Urinary bladder (tissue), 4 donors: ENCODE measurements at places on chromosomes 12 and 14. TPM values are rescaled to one million over a fixed set of nuclear protein-coding genes. Genes with fewer than 3 reads are reported as not detected.

DNA sequence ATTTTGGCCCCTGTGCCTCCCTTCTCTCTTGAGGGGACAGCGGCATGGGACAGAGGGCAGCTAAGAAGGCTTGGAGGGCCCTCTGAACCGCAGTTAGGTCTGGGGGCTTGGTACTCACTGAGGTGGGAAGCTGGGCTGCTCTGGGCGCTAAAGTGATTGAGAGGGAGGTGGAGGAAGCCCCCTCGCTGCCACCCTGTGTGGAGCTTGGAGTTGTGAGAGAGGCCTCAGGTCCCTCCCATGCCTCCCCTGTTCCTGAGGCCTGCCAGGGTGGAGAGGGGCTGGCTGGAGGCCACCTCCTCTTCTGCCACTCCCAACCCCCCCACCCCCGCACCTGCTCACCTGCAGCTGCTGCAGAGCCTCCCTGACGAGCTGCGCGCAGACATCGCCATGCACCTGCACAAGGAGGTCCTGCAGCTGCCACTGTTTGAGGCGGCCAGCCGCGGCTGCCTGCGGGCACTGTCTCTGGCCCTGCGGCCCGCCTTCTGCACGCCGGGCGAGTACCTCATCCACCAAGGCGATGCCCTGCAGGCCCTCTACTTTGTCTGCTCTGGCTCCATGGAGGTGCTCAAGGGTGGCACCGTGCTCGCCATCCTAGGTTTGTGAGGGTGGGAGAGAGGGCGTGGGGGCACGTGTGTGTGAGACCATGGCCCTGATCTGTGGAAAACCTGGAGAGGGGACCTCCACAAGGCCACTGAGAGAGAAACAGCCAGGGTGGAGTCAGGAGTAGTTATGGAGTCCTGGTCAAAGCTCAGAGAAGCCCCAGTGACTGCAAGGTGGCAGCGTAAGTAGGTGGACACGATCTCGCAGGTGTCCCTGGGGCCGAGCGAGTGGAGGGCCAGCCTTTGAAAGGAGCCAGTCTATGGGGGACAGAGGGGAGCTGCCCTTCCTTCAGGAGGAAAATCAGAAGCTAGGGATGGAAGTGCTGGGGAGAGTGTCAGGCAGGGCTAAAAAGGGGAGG, 11.2 kb downstream of the KCNH3 start:
- DNase-seq, result no peak

GRCh38 chr12:104691721-104692556, 235.2 kb downstream of the CHST11 start:
- DNase-seq, result no peak

The TAS2R8 gene
- 0.58 TPM for total RNA-seq

GRCh38 chr12:97275256-97275655, 187.3 kb upstream of the RMST start:
- no peak for DNase-seq

DNA sequence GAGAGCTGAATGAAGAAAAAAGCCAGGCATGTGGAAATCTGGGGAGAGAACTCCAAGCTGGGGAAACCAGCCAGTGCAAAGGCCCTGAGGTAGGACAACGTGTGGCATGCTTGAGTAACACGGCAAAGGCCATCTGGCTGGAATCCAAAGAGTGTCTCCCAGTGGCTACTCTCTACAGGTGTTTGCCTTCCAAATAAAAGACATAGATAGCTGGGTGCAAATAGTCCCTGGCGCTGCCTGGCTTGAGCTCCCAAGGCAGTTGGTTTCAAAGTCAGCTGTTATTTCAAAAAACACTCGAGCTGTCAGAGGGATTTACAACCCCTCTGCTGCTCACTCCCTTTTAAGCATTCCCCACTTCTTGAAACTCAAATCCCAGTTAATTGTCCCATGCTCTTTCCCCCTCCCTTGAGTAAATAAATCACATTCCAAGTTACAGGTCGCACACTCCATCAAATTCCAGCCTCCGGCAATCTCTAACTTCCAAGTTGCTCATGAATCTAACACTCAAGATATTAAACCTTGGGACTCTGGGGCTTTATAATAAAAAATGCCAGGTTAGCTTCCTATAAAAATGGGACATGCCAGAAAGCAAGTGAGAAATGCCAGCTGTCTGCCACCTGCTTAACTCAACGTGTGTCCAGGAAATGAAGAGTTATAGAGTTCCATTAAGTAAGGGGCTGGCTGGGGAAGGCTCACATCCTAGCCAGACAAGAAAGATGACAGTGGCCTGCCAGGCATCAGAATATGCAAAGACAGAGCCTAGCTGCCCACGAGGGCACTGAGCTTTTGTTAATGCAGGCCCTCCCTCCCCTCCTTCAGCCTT, 133.6 kb upstream of the NOS1 start:
- no peak for DNase-seq

DNA sequence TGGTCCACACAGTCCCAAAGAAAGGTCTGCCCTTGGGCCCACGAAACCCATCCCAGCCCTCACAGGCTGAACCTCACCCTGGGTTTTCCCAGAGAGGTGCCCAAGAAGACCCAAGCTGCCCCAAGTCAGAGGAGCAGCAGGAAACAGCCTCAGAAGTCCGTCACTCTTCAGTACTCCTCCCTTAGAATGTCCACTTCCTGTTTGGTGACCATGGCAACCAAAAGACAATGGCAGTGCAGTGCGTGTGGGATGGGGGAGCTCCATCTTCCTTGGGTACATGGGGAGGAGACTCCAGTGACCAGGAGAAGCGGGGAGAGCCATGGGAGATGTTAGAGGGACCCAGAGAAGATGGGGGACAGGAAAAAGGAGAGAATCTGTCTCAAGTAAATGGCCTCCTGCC, 11.3 kb downstream of the SELPLG start:
- DNase-seq, result no peak
